Pulmonary artery endothelial cell (primary cell): ENCODE measurements at places on chromosomes 6 and 20.

- DNase-seq = no peak
Observed at GRCh38 chr20:32150291-32150848, 40.9 kb downstream of the TM9SF4 start.

DNA sequence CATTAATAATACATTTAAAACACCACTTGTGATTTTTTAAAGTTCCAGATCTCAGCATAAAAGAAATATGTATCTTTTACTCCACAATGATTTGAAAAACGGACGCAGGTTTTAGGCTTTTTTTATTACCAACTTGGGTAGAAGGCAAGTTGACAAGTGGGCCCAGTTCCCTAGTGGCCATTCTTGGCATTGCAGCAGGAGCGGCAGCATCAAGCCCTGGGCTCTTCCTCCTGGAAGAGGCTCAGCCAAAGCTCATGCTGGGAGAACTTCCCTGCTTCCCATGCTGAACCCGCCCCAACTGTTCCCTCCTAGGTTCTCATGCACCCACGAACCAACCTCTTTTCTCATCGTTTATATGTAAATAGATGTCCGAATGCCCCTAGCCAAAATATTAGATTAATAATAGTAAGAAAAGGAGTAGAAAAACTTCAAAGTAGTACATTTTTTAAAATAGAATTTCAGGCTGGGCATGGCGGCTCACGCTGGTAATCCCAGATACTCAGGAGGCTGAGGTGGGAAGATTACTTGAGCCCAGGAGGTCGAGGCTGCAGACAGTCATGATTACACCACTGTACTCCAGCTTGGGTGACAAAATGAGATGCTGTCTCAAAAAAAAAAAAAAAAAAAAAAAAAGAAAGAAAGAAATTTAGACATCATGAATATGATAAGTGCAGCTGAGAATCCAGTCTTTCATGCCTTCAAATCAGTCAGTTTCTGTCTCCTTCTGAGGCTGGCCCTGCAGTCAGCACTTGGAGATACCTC lies 18.2 kb upstream of the MYB start:
- no peak for DNase-seq

- no peak for DNase-seq
Observed at GRCh38 chr6:85452441-85452881, 2.6 kb downstream of the NT5E start.

- DNase-seq = no peak
Observed at GRCh38 chr6:32244270-32244669, 20.4 kb upstream of the NOTCH4 start.

- DNase-seq = no peak
Observed at GRCh38 chr6:85078058-85078457, 313.7 kb upstream of the TBX18 start.

DNA sequence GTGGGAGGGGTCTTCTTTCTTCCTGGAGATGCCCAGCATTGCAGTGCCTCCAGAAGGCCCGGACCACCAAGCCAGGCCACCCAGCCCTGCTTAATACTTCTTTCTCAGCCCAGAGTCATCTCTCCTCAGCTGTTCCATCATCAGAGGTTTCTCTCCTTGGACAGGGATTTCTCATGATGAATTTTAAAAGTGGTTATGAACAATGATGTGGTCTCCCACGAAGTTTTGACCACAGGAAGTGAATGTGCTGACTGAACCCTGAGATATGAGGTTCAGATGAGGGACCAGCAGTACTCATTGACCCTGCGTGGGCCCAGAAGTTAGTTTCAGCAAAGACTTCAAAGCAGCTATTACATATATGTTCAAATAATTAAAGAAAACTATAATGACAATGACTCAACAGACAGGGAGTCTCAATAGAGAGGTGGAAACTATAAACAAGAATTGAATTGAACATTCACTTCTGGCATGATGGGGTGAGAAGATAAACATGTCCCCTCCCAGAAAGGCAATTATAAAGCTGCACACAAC lies 114.5 kb upstream of the SLC22A16 start:
- DNase-seq = no peak

DNA sequence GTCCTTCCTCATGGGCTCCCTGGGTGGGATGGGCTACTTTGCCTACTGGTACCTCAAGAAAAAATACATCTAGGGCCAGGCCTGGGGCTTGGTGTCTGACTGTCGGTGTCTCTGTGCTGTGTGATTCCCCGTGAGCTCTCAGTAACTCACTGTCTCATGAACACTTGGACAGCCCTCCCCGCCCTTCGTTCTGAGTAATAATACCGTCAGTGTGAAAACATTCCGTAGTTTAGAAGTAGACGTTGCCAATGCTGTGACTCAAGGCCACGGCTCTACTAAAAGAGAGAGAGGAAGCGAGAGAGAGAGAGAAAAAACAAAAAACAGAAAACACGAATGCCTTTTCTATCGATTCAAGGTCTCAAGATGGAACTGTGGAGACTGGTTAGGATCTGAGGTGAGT lies 31.8 kb downstream of the FITM2 start:
- no peak for DNase-seq

GRCh38 chr6:87742106-87742505 lies 40.1 kb upstream of the AKIRIN2 start:
- no peak for DNase-seq

DNA sequence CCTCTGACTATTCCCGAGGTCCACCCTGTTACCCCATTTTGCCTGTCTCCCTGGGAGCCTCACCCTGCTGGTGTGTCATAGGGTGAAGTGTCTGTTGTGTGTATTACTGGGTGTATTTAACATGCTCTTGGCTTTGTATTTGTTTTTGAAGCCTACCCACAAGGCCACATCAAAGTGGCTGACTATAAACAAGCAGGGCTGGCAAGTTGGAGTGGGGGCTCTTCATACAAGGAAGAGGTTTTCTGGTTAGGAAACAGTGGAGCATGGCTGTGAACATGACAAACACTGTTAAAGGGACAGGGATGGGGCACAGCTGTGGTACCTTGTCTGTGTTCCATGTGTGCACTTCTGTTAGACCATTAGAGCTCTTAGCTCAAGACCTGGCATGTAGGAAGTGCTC lies 26.3 kb downstream of the HECA start:
- no peak for DNase-seq

DNA sequence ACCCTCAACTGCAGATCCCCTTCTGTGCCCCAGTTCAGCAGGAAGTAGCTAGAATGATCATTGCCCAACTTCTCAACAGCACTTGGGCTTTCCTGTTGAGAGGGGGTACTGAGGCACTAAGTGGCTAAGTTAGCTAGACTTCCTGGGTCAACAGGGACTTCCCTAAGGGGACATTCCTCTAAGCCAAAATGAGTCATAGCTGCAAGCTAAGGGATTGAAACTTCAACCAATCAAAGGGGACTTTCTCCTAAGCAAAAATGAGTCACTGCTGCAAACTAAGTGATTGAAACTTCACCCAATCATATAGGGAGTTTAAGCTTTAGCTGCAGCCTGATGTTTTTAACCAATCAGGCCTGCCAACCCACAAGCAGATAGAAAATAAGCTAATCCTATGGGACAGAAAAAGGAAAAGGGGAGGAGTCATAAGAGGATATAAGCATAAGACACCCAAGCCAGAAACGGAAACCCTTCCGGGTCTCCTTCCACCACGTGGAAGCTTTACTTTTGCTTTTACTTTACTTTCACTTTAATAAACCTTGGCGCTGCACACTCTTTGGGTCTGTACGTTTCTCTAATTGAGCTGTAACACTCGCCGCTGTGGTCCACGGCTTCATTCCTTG lies 659.0 kb upstream of the HS3ST5 start:
- no peak for DNase-seq
